GM12878 (cell line): ENCODE measurements at places on chromosomes 11 and 22. TPM values are rescaled to one million over a fixed set of nuclear protein-coding genes. Genes with fewer than 3 reads are reported as not detected.

Gene TEX54
- not detected in 2 replicates for total RNA-seq

Gene PATE2
- not detected in 2 replicates for total RNA-seq

Gene VWCE
- total RNA-seq = 2.7 and 4.0 TPM in 2 replicates

- peaks cover 17% of the 10 kb centered on the region for H3K4me1 ChIP-seq
- H3K27me3 ChIP-seq = no peaks in the 10 kb centered on the region
- DNase-seq = no peak
- H3K27ac ChIP-seq = peak overlapping the region; percentile 82
- H3K36me3 ChIP-seq = no peaks in the 10 kb centered on the region; the same call in none of the 2 replicates
These were observed 435 bp upstream of the TAF6L start for GRCh38 chr11:62770778-62771143.

DNA sequence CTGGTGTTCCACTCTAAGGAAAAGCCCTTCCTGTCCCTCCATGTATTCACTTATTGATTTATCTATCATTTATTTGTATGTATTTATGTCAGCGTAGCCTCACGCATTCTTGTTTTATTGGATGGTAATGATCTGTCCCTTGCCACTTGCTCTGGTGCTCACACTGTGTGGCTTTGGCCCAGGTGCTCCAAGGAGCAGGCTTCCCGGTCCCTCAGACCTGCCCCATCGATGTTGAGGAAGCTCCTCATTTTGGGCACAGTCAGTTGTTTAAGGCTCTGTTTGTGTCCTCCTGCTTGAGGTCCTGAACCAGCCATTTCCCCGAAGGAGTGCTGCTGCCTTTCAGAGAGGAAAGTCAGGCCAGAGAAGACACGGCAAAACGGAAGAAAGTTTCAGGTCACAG, 1485.4 kb downstream of the TBC1D22A start:
- H3K27me3 ChIP-seq = no peaks in the 10 kb centered on the region
- H3K27ac ChIP-seq = no peak overlapping the region
- no peak overlapping the region for H3K4me3 ChIP-seq
- no peaks in the 10 kb centered on the region for H3K36me3 ChIP-seq
- H3K4me1 ChIP-seq = no peaks in the 10 kb centered on the region

- no peaks in the 10 kb centered on the region for H3K27me3 ChIP-seq
- 0 out of 2 replicates have a peak, but pooled peaks cover 6% of the 10 kb centered on the region for H3K36me3 ChIP-seq
- peaks cover 14% of the 10 kb centered on the region for H3K4me1 ChIP-seq
These were observed 13.8 kb downstream of the FLI1 start for GRCh38 chr11:128707681-128708080.

- H3K27ac ChIP-seq = no peak overlapping the region
- no peaks in the 10 kb centered on the region for H3K4me1 ChIP-seq
- H3K36me3 ChIP-seq = 0 out of 2 replicates have a peak, but pooled peaks cover 4% of the 10 kb centered on the region
- DNase-seq = no peak
- no peak overlapping the region for H3K4me3 ChIP-seq
These were observed 87.8 kb downstream of the FAM168A start for GRCh38 chr11:73510106-73510505.

- H3K27me3 ChIP-seq = no peaks in the 10 kb centered on the region
- peaks cover 2% of the 10 kb centered on the region; the same call in 1 of the 2 replicates for H3K4me1 ChIP-seq
- H3K4me3 ChIP-seq = no peak overlapping the region
- H3K27ac ChIP-seq = no peak overlapping the region
These were observed 35.3 kb downstream of the PITPNB start for GRCh38 chr22:27883656-27884350.

DNA sequence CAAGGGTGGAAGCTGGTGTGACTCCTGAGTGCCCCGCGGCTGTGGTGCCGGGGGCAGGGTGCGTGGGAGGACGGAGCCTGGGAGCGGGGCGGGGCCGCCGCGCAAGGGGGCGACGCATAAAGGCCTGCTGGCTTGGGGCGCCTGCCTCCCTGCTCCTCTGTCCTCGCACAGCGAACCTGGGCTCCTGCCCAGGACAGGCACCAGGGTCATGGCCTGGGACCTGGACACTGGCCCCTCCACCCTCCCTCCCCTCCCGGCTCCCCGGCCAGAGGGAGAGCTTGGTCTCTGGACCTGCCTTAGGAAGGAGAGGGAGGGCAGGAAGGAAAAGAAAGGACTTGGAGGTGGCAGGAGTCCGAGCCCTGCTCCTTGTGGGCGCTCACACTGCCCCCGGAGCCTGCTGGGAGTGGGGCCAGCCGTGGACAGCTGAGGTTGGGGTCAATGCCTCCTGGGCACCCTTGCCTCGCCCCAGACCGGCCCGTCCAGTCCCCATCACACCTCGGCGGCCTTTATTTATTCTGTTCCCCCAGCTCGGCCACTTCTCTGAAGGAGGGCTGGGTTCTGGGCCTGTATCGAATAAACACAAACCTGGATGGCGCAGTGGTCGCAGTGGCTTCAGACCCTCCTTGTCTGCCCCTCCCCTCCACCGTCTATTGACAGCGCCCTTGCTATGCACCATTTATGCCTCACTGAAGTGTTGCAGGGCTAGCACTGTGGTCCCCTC, 8.7 kb downstream of the SLC16A8 start:
- H3K27me3 ChIP-seq = no peaks in the 10 kb centered on the region
- no peak overlapping the region for H3K4me3 ChIP-seq
- no peak for DNase-seq
- H3K4me1 ChIP-seq = no peaks in the 10 kb centered on the region
- no peaks in the 10 kb centered on the region for H3K36me3 ChIP-seq
- H3K27ac ChIP-seq = no peak overlapping the region
